Stimulated activated CD8-positive, alpha-beta memory T cell treated with anti-CD3 and anti-CD28 coated beads, Interleukin-4, amount 100 ng/mL, for 4 hours (primary cell): ENCODE measurements at places on chromosomes 3 and 15.

DNA sequence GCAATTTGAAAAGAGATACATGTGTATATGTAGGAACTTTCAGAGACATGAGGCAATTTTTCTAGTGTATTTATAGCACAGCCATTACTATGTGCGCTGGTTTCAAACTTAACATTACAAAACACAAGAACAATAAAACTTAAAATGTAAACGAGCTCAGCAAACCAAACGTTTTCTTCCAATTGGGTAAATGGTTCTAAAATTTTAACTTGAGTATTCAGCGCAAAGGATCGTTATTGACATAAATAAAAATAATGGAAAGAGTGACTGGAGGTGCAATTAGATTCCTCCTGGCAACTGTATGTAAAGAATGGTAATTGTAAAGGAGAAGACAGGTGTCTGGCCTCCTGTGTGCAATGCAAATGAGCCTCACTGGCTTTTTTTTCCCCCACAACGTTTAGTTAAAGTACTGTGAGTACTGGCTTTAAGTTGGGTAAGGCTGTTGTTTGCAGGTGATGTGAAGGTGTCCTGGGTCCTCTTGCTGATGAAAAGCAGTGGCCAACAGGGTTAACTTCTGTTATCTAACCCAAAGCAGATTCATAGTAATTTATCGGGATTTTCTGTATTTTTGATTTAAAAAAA lies 14.1 kb upstream of the GADL1 start:
- DNase-seq, result no peak

GRCh38 chr3:145864336-145864735 lies 296.6 kb downstream of the PLOD2 start:
- no peak for DNase-seq

DNA sequence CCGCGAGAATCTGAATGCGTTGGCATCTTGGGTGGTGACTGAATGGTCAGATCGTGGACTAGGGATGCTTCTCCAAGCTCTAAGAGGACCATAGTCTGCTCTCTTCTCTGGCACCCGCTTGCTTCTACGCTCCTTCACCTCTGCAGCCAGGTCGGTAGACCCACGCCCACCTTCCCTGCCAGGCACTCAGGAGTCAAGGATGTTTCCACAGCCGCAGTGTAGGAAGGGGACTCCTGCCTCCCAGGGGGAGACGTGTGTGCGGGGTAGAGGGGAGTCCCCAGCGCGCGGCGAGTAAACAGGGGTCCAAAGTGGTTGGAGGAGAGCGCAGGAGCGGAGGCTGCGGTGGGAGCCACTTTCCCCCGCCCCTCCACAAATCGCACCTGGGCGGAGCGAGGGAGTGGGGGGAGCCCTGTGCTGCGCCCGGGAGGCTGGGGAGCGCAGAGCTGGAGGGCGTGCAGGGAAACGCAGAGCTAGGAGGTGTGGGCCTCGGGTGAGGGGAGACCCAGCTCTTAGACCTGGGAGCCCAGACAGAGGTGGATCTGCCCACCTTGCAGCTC lies 1.7 kb downstream of the LRRC3B start:
- no peak for DNase-seq

DNA sequence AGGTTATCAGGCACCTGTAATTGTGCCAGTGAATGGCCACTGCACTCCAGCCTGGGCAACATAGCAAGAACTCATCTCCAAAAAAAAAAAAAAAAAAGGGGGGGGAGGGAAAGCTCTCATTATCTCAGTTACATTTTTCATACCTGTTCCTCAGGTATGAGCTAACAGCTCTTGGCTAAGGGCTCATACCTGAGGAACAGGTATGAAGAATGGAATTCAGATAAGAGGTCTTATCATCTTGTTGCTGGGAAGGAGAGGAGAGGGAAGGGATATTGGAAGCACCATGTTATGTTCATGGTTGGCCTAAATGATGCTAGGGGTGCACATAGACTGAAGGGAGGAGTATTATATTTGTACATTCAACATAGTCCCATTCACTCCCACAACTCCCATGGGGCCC lies 2.6 kb downstream of the SLC15A2 start:
- DNase-seq, result no peak

- no peak for DNase-seq
These were observed 2.6 kb downstream of the CLPX start for GRCh38 chr15:65182538-65182937.

DNA sequence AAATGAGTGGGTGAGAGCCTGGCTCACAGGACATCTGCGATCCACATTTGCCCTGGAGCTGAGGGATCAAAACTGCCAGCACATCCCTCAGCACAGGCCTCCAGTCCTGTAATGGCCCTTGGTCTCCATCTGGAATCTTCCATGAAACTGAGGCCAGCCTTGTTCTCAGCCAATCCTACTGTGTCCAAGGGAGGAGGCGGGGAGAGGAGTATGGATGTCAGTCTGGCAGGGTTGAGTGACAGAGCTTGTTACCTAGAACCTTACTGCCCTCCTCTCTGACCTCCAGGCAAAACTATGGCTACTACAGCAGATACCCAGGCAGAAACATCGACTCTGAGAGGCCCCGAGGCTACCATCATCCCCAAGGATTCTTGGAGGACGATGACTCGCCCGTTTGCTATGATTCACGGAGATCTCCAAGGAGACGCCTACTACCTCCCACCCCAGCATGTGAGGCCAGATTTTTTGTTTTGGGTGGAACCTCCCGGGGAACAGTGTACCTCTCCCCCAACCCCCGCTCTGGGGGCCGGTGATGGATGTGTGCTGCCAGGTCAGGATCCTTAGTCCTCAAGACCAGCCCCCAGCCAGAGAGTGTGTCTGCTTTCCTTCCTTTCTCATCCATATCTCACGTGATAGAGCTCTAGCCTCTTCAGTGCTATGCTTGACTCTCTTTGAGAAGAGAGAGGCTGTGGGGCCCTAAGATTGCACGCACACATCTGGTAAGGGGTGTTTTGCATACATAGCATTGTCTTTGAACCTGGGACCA lies 41.3 kb downstream of the CHDH start:
- no peak for DNase-seq

DNA sequence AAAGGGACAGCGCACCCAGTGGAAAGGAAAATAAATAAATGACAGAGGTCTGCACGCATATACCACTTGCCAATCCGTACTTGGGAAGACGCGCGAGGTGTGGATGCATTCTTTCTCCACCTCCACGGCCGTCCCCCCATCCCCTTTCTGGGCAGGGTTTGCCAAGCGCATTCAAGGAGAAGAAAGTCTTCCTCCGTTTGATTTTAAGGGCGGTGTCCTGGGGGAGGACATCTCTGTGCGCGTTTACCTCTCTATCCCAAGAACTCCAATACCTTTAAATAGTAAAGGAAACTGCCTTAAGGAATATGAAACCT lies 576 bp upstream of the MB21D2 start:
- no peak for DNase-seq
